Activated CD4-positive, alpha-beta memory T cell treated with anti-CD3 and anti-CD28 coated beads for 36 hours (primary cell): ENCODE measurements at places on chromosomes 4 and X. TPM values are rescaled to one million over a fixed set of nuclear protein-coding genes. Genes with fewer than 3 reads are reported as not detected.

- DNase-seq = no peak
Measured at GRCh38 chr4:150149381-150149780, 71.1 kb downstream of the DCLK2 start.

DNA sequence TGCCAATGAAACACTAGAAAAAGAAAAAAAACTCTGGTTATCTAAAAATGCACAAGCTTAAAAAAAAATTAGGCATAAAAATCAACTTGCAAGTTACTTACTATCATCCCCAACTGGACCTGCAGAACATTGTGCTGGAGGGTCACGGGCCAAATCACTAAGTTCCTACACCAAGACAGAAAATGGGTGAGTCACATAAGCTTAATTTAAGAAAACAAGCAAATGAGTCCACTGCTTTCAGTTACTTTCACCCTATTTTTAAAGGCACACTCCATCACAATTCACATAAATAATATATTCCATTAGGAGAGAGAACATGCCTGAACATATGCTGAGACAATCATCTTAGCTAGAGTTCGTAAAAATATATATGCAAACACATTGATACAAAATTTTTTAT, 17.7 kb downstream of the UBE2D3 start:
- no peak for DNase-seq

Gene FAM114A1
- total RNA-seq = 0.65 TPM

Gene CCNB3
- 0.90 TPM for total RNA-seq

Gene SSX3
- total RNA-seq = not detected
